ENCODE measurements at places on chromosomes 3 and 15. TPM values are rescaled to one million over a fixed set of nuclear protein-coding genes. Genes with fewer than 3 reads are reported as not detected.

The MUC20 gene
- 19.7 TPM for total RNA-seq

The C3orf18 gene
- total RNA-seq: 1.9 TPM

The ZNF660 gene
- total RNA-seq: 19.2 TPM

The SCN11A gene
- 1.4 TPM for total RNA-seq

DNA sequence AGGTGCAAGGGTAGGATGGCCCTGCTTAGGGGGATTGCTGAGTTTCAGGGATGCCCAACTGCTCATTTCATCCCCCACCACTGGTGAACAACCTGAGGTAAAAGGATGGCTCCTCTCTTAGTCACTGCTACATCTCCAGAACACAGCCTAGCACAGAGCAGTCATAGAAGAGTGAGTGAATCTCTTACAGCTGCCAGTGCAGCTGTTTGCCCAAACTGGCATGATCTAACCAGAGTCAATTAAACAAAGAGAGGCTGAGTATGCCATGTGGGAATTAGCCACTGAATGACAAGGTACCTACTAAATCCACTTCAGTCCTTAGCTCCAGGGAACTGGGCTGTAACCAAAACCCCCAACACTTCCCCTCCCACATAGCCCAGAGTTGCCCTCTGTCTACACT, 6.8 kb upstream of the NCKIPSD start:
- H3K4me1 ChIP-seq: peaks cover 10% of the 10 kb centered on the region
- peaks cover 24% of the 10 kb centered on the region for H3K36me3 ChIP-seq
- no peak for DNase-seq
- no peak overlapping the region for H3K4me3 ChIP-seq
- H3K27me3 ChIP-seq: no peaks in the 10 kb centered on the region
- no peak overlapping the region for H3K27ac ChIP-seq

GRCh38 chr3:56725175-56725574, 42.1 kb upstream of the TASOR start:
- no peak for DNase-seq
- peaks cover 6% of the 10 kb centered on the region for H3K4me1 ChIP-seq
- H3K36me3 ChIP-seq: peaks cover 18% of the 10 kb centered on the region
- no peak overlapping the region for H3K4me3 ChIP-seq
- H3K27me3 ChIP-seq: no peaks in the 10 kb centered on the region
- no peak overlapping the region for H3K27ac ChIP-seq

DNA sequence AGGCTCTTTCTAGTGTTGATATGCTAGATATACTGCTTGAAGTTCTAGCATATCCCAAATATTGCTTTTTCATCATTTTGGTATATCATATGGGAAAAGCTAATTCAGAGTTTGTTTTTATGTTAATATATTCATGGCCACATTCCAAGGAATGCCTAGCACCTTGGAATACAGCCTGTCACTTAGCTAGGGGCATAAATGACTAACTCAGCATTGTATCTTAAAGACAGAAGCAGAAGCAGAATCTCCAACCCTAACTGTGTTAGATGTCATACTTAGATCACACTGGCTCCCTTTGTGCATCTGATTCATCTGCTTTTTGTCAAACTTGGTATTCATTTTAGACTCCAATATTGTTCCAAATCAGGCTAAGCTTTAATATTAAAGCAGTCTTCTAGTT, 130.8 kb upstream of the TSPAN3 start:
- DNase-seq: no peak
- no peaks in the 10 kb centered on the region for H3K27me3 ChIP-seq
- H3K4me1 ChIP-seq: no peaks in the 10 kb centered on the region
- no peak overlapping the region for H3K27ac ChIP-seq

- H3K27me3 ChIP-seq: no peaks in the 10 kb centered on the region
- no peaks in the 10 kb centered on the region for H3K4me1 ChIP-seq
- H3K4me3 ChIP-seq: no peak overlapping the region
- no peaks in the 10 kb centered on the region for H3K36me3 ChIP-seq
- no peak overlapping the region for H3K27ac ChIP-seq
These were observed 461.3 kb upstream of the NAALADL2 start for GRCh38 chr3:174397848-174398247.

DNA sequence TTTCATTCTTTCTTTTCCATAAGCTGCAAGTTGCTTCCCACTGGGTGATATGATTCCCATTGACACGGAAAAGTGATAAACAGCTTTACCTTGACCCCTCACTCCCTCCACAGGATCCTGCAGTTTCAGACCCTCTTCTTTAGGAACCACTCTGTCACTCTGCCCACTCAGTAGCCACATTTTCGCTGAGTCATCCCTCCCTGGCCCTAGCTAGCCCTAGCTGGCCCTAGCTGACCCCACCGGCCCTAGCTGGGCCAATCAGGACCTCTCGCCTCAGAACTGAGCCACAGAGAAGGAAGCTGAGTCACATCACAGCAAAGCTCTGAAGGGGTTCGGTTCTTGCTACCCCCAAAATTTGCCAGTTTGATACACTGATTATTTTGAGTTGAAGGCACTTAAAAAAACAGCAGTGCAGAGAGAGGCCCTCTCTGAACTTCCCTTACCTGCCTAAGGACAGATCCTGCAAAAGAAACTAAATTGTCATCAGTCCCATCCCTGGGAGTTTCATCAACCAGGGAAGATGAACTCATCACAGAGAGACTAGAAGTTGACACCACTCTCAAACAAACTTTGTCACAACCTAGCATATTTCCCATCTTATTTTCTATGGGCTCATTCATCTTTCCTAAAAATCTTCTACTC, 233.5 kb upstream of the PROK2 start:
- H3K36me3 ChIP-seq: no peaks in the 10 kb centered on the region
- DNase-seq: no peak
- H3K4me1 ChIP-seq: peaks cover 15% of the 10 kb centered on the region
- peaks cover 4% of the 10 kb centered on the region for H3K27me3 ChIP-seq
- H3K27ac ChIP-seq: no peak overlapping the region

Measured in type B pancreatic cell (in vitro differentiated cells).